KBM-7 (cell line): ENCODE measurements at places on chromosomes 12 and 14.

- no peak for DNase-seq
These were observed 107.9 kb downstream of the CAND1 start for GRCh38 chr12:67377021-67377420.

- no peak for DNase-seq
These were observed 14.4 kb downstream of the ASCL4 start for GRCh38 chr12:107788690-107789458.

DNA sequence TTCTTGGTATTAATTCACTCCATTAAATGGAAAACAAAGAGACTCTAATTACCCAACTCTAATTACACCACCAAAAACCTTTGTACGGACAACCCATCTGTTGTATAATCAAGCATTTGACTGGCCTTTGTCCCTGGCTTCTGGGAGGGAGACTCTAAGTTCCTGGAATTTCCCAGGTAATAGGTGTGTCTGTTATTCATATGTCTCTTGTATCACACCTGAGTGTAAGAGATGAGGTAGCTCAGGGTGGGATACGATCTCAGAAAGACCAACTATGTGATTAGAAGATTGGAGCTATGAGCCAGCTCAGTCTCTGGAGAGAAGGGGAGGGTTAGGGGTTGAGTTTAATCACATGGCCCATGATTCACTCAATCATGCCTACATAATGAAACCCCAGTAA is 94.7 kb upstream of the PLXNC1 start:
- no peak for DNase-seq

GRCh38 chr14:103298620-103299019 is 35.4 kb upstream of the EIF5 start:
- DNase-seq = no peak

DNA sequence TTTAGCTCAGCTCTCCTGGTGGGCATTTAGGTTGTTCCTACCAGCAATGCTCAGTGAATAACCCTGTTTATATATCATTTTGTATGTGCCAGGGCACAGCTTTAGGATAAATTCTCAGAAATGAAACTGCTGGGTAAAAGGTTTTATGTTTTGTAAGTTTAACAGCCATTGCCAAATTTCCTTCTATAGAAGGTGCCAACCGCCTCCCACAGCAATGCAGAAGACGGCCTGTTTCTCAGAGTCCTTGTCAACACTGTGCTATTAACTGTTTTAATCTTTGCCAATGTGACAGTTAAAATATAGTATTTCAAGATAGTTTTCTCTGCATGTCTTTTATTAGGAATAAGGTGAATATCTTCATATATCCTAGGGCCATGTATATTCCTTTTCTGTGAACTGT is 65.0 kb downstream of the PPP1R13B start:
- DNase-seq = no peak

- DNase-seq = no peak
These were observed 65.4 kb upstream of the DDX11 start for GRCh38 chr12:31008241-31008761.

DNA sequence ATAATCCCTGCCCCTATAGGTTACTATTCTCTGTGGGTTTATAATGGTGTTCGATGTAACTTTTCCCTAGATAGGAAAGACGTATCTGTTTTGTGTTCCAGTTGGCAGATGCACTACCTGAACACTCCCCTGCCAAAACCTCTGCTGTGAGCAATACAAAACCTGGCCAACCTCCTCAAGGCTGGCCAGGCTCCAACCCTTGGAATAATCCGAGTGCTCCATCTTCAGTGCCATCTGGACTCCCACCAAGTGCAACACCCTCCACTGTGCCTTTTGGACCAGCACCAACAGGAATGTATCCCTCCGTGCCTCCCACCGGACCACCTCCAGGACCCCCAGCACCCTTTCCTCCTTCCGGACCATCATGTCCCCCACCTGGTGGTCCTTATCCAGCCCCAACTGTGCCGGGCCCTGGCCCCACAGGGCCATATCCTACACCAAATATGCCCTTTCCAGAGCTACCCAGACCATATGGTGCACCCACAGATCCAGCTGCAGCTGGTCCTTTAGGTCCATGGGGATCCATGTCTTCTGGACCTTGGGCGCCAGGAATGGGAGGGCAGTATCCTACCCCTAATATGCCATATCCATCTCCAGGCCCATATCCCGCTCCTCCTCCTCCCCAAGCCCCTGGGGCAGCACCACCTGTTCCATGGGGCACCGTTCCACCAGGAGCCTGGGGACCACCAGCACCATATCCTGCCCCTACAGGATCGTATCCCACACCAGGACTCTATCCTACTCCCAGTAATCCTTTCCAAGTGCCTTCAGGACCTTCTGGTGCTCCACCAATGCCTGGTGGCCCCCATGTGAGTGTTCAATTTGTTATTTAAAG is 11.3 kb downstream of the MAPK1IP1L start:
- no peak for DNase-seq

GRCh38 chr12:113181975-113182374 is 3.3 kb downstream of the DDX54 start:
- DNase-seq = no peak

DNA sequence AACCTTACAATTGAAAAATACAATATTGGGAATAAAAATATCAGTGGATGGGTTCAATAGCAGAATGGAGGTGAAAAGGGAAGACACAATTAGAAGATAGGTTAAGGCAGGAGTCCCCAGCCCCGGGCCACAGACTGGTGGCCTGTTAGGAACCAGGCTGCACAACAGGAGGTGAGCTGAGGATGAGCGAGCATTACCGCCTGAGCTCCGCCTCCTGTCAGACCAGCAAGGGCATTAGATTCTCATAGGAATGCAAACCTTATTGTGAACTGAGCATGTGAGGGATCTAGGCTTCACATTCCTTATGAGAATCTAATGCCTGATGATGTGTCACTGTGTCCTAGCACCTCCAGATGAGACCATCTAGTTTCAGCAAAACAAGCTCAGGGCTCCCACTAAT is 27.3 kb upstream of the ST8SIA1 start:
- no peak for DNase-seq

GRCh38 chr12:57724936-57725740 is 13.4 kb downstream of the AGAP2 start:
- DNase-seq = no peak

DNA sequence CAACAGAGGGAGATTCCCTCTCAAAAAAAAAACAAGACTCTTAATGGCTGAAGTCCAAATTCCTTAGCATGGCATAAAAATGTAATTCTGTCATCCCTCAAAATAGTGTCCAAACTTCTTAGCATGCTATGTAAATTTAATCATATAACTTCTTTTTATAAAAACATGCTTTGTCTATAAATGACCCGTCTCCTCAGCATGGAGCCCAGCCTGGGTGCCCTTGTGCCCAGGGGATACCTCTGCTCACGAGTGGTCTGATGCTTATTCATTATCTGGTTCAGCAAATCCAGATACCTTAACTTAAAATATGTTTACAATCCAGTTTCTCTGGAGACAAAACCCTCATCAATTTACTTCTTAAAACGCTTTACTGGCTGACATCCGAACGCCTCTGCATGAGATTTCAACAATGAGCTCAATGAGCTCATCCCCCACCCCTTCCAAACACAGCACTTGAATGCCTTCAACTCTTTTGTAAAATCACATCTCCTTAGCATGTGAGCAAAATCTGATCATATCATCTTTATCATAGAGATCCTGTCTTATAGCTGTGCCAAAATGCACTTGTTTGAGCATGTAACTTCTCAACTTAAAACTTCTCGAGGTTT is 15.7 kb downstream of the RTL1 start:
- DNase-seq = no peak

- no peak for DNase-seq
These were observed 1.6 kb downstream of the GZMH start for GRCh38 chr14:24607635-24608514.

DNA sequence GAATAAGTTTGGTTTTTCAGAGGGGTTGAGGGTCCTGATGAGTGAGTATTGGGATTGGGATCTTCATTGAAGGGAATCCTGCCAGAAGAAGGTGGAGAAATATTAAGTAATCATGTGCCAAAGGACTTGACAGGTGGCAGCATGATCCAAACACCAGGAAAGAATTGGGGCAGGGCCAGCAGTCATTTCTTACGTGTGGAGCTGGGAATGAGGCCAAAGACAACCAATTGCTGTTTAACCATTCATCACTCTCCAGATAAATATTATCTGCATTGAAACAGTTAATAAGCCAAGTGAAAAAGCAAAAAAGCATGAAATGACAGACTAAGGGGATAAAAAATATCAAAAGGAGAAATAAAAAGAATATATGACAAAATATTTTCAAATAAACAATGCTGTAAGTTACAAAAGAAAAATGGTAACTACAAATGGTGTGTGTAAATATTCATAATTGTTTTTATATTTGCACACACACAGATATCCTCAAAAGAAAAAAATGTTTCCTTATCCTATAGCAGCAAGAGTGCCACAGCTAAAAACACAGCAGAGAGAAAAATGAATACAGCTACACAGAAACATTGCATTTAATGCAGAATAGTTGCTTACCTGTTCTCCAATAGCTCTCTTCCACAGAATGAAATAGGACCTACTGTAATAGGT is 26.2 kb downstream of the C2CD5 start:
- no peak for DNase-seq

DNA sequence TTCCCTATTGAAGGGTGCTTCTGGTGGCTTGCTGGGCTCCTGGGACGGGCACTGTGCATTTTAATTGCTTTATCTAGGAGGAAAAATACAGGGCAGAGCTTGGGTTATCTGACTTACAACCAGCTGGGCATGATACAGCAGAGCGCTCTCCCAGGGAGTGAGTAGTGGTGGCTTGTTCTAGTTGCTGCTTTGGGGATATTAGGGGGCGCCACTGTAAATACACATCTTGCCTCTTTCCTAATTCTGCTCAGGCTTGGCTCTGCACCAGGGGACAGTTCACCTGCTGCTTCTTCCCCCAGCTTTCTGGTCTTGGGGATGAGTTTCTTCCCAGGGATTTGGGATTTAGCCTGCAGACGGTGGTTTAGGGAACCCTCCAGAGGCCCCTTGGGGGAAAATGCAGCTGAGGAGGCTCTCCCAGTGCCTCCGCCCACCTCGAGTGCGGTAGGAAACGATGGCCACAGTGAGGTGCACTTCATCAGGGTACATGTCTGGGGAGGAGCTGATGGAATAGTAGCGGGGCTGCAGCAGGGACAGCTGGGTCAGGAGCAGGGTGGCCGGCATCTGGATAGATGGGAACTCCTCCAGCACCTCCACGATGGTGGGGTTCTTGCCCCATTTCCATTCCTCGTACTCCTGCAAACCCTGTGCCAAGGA is 36.9 kb upstream of the FBXO21 start:
- no peak for DNase-seq

GRCh38 chr14:92570674-92571262 is 57.2 kb downstream of the RIN3 start:
- no peak for DNase-seq

DNA sequence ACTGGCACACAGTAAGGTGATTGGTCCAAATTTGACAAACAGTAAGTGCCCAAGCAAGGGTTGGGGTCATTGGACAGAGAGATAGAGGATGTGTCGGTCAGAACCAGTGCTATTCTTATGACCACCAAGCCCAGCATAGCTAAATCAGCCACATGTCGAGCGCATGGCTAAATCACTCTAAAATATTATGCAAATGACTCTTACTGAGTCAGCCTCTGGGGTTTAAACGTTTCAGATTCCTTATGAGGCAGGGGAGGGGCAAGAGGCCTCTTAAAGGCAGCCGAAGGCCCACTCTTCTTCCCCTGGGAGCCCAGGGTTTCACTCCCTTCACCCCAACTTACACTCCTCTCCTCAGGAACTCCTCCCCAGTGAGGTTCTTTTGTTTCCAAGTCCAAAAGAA is 603 bp upstream of the ENDOU start:
- DNase-seq = no peak

DNA sequence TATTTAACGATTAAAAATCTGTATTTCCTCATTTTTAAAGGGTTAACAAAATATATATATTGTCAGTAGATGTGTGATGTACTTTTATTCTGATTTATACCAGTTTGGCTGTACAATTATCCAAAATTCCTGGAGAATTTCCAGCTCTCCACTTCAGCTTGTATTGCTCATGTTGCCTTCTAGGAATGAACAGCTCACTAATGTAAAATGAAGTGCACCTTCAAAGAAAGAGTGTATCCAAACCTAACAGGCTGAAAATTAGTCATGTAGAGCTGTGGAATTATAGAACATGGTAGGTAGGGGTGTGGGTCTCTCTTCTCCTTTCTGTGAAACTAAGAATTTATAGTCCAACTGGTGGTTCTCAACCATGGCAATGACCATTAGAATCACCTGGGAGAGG is 362.0 kb downstream of the ETNK1 start:
- DNase-seq = no peak

- no peak for DNase-seq
These were observed 29.1 kb downstream of the C14orf132 start for GRCh38 chr14:96067985-96068930.

DNA sequence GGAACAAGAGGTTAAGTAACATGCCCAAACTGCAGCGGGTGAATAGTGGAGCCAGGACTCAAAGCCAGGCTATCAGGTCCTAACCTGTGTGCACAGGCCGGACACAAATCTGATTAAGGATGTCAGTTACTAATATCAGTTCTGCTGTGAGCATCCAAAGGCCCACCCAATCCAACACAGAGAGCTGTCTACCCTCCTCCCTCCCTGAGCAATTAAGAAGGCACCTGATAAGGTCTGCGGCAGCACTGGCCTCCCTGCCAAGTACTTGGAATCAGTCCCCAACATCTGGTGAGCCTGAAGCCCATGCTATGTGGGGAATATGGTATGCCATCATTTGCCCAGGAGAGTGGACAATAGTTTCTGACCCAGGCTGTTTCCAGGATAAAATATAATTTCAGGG is 3.9 kb downstream of the HEBP1 start:
- DNase-seq = no peak

- DNase-seq = no peak
These were observed 6.0 kb downstream of the HOXC4 start for GRCh38 chr12:54059668-54060067.

DNA sequence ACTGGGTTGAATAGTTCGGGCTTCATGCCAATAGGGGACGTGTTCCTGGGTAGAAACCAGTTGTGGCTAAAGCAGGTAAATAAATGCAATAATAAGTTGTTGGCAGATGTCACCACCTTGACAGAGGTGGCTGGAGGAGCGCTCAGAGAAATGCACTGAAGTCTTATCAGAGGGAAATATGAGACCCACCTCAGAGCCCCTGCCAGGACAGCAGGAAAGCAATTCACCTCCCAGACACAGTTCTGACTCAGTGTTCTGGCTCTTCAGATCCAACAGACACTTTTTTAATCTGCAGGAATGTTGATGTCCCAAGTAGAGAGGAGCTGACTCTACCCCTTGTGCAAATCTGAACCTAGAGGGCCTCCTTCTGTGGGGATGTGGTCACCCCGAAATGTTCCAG is 687.1 kb upstream of the FBXO33 start:
- no peak for DNase-seq

DNA sequence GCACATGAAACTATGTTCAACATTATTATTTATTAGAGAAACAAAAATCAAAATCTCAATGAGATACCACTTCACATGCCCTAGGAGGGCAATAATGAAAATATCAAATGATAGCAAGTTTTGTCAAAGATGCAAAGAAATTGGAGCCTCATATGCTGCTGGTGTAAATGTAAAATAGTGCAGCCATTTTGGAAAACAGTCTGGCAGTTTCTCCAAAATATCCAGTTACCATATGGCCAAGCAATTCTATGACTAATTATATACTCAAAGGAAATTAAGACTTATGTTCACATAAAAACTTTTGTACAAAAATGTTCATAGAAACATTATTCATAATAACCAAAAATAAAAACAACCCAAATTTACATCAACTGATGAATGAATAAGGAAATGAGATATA is 313.6 kb upstream of the LMO3 start:
- DNase-seq = no peak

- no peak for DNase-seq
These were observed 6.7 kb downstream of the DDX47 start for GRCh38 chr12:12819752-12820311.
